ENCODE measurements at places on chromosomes 11 and 22.

DNA sequence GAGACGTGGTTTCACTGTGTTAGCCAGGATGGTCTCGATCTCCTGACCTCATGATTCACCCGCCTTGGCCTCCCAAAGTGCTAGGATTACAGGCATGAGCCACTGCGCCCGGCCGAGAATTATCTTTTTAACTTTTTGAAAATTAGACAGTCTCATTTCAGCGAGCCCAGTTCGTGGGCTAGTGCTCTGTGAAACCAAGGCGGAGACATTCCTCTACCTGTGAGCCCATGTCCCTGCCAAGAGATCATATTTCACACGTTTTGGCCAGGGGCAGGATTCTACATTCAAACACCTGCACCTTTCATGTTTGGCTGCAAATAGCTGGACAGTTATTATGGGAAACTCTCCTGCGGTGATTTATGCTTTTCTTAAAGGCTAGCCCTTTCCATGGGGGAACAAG is 60.3 kb downstream of the IRAG1 start:
- no peak for DNase-seq

DNA sequence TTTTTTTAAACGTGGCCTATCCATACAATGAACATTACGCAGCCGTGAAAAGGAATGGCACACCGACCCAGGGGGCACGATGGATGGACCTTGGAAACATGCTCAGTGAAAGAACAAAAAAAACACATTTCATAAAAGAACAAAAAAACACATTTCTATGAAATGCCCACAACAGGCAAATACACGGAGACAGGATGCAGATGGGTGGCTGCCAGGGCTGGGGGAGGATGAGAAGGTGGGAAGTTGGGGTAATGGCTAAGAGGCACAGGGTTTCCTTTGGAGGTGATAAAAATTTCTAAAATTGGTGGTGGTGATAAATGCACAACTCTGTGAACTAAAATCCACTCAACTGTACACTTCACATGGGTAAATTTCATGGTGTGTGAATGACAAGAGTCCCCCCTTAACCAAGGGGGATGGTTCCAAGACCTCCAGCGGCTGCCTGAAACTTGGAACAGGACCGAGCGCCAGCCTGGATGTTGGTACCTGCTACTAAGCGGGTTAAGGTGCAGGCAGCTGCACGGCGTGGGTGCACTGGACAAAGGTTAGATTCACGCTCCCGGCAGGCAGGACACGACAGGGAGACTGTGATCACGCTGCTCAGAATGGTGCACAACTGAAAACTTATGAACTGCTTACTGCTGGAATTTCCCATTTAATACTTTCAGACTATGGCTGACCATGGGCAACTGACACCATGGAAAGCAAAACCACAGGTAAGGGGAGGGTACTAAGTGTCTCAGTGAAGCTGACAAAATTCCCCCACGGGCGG is 16.5 kb downstream of the BRD1 start:
- no peak for DNase-seq

- DNase-seq = no peak
Observed at GRCh38 chr11:120784566-120785251, 239.2 kb upstream of the TBCEL start.

DNA sequence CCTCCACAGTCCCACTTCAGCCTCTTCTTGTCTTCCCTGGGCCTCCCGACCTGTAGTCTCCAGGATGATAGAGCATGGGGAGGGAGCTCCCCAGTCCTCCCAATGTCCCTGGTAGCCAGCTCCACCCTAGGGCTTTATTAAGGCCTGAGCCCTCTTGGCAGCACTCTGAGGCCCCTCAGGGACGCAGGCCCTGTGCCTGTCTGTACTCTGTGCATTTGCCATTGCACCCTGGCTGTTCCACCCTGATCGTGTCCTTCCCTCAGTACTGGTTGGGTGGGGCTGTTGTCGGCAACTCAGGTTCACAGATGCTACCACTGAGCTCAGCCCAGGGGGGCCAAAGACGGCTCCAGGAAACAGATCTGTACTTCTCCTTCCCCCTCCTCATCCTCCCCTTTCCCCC is 7.2 kb downstream of the SSTR3 start:
- DNase-seq = no peak

- DNase-seq = no peak
Observed at GRCh38 chr11:41284354-41284753, 175.1 kb downstream of the LRRC4C start.

DNA sequence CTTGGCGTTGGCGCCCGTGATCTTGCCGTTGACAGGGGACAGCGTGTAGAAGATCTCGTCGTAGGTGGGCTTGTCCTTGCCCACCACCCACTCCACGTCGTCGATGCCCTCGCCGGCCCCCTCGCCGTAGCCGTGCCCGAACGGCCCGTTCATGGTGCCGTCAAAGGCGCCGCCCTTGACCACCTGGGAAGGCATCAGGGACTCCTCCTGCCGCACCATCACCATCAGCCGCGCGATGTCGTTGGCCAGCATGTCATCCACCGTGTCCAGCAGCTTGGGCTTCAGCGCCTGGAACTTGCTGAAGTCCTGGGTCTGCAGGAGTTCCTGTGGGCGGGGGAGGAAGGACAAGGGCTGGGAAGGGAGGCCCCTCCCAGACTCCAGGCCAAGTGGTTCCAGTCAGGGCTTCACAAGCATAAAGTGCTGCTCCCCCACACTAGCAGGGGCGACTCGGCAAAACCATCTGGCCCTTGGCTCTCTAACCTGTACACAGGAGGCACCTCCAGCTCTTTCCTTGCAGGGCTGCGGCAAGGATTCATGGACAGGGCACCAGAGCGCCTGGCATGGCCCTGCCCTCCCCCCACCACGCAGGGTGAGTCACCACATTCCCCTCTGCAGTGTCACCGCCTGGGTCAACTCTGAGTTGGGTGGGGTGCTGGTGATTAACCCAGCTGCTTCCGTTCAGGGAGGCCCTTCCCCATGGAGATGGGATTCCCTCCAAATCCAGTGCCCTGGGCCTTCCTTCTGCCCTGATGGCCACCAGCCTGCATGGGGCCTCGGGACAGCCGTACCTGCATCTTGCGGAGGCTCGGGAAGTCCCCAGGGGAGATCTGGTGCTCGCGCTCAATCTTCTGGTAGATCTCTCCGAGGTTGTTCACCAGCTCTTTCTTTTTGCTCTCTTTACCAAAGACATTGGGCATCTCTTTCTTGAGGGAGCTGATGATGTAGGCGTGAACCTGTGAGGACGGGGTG is 10.4 kb upstream of the CDC42BPG start:
- peak; percentile 95 for DNase-seq

- DNase-seq = no peak
Observed at GRCh38 chr22:44764974-44765373, 12.6 kb downstream of the ARHGAP8 start.

GRCh38 chr11:118006153-118006534 is 19.9 kb downstream of the IL10RA start:
- no peak for DNase-seq

- DNase-seq = no peak
Observed at GRCh38 chr11:108662700-108663099, 2.2 kb upstream of the DDX10 start.

GRCh38 chr11:7050191-7050590 is 29.9 kb downstream of the NLRP14 start:
- DNase-seq = no peak
